A549 treated with GW870086 at 1 μM for 4 hours (cell line): ENCODE measurements at places on chromosomes 7 and 10. TPM values are rescaled to one million over a fixed set of nuclear protein-coding genes. Genes with fewer than 3 reads are reported as not detected.

Gene TUBB8
- 0.10 to 0.12 TPM in 2 of 5 replicates, not detected in the others for total RNA-seq

Gene PRKCQ
- 3.5 to 4.6 TPM (median 4.2 TPM) in 5 replicates for total RNA-seq

Gene AMZ1
- total RNA-seq: 0.02 to 0.05 TPM (median 0.03 TPM) in 3 of 5 replicates, not detected in the others

Gene NUPR2
- total RNA-seq: not detected in 5 replicates

Gene FRMPD2
- 0.06 TPM in 1 of 5 replicates, not detected in the others for total RNA-seq
